ENCODE measurements at places on chromosomes 4 and X. TPM values are rescaled to one million over a fixed set of nuclear protein-coding genes. Genes with fewer than 3 reads are reported as not detected.

TMSB15A gene
- not detected for total RNA-seq

PLAC8 gene
- total RNA-seq = 8.2 TPM

USP26 gene
- not detected for total RNA-seq

RAPGEF2 gene
- 41.6 TPM for total RNA-seq

TIGD4 gene
- 0.92 TPM for total RNA-seq

HTR2C gene
- not detected for total RNA-seq

MAOA gene
- 126 TPM for total RNA-seq

PDGFC gene
- total RNA-seq = 45.2 TPM

PLCXD1 gene
- total RNA-seq = 34.8 TPM

GPRASP1 gene
- total RNA-seq = 17.6 TPM

DIAPH2 gene
- 17.6 TPM for total RNA-seq

AMBN gene
- not detected for total RNA-seq

DNA sequence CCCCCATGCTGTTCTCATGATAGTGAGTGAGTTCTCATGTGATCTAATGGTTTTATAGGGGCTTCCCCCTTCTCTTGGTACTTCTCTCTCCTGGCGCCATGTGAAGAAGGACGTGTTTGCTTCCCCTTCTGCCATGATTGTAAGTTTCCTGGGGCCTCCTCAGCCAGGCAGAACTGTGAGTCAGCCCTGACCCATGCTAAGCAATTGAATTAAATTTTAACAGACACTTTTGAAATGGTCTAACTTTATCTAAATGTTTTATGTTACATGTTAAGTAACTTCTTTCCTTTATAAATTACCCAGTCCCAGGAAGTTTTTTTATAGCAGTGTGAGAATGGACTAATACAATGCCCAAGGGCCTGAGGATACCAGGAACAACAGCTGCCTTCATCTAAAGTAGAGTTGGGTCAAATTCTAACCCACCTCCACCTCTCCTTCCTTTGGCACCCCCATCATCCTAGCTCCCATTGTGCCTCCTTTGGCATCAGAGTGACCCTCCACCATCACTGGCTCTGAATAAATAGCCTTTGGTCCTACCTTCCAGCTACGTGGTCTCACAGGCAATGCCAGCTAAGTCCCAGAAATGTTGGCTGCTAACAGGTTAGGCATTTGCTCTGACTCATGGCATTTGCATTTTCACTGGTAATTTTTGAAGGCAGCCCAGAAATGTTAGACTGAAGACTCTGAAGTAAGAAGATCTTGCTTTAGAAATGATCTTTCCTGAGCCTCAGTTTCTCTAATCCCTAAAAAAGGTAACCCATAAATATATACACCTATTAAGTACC, 182.1 kb downstream of the MOSPD2 start:
- DNase-seq = no peak

DNA sequence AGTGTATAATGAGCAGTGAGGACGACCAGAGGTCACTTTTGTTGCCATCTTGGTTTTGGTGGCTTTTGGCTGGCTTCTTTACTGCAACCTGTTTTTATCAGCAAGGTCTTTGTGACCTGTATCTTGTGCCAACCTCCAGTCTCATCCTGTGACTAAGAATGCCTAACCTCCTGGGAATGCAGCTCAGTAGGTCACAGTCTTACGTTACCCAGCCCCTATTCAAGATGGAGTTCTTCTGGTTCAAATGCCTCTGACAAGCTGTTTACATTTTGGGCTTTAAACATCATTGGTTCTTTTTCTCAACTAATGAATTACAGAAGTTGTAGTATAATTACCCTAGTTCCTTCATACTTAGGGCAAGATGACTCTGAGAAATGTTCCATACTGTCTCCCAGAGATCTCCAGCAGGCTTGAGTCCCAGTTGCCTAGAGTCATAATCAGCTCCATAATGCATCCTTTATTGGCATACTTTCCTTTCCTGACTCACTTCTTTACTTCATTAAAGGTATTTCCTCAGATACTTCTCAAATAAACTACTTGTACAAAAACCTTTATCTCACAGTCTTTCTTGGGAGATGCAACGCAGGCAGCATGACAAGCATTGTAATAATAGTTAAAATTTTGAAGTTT, 136.5 kb downstream of the KDM6A start:
- DNase-seq = no peak

GRCh38 chrX:13048280-13048679, 3.9 kb upstream of the FAM9C start:
- DNase-seq = no peak

DNA sequence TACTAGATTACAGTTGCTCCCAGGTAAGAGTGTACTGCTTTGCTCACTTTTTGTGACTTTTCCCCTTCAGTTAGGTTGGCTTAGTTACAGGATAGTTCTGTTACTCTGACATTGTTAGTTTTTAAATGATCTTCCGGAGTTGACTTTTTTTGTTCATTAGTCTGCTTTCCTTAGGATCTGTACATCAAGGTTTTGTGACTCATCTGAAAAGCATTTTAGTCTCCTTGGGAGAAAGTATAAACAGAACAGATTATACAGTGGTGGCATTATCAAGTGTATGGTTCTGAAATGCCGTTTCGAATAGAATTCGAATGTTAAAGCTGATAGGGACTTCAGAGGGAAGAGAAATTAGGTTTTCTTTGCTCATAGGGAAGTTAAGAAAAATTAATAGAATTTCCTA, 63.3 kb downstream of the USP9X start:
- DNase-seq = no peak

GRCh38 chr4:85222561-85222960, 252.4 kb upstream of the ARHGAP24 start:
- DNase-seq = no peak

GRCh38 chr4:160819791-160820190, 1344.0 kb downstream of the FSTL5 start:
- DNase-seq = no peak

DNA sequence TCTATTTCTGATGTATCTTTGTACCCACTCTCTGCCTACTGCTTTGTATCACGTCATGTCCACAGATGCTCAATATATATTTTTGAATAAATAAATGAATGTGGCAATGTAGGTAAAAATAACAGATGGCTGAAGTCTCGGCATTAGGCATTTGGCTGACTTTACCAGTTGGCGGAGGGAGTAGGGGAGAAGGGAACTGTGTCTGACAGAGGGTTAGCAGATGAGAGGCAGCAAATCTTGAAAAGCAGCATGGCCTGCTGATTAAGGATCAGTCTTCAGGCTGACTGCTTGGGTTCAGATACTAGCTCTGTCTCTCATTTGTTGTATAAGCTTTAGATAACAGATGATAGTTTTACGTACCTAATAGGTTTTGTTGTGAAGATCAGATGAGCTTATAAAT, 31.9 kb upstream of the RASGEF1B start:
- no peak for DNase-seq

DNA sequence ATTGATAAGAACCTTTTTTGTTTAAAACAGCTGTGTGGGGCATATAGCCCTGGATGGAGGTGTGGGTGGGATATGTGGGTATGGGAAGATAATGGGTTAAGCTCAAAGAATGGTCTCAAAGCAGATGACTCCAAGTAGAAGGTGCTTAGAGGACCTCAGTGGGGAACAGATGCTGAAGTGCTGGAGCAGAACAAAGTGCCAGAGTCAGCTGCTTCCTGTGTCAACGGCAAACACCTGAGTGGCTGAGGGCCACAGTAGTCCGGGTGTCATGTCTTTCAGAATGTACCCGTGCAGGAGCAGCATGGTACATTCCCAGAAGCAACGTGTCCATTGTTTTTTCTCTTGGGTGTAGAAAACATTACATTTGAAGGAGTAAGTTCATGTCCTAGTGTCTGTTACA, 210.6 kb downstream of the CCNG2 start:
- no peak for DNase-seq

DNA sequence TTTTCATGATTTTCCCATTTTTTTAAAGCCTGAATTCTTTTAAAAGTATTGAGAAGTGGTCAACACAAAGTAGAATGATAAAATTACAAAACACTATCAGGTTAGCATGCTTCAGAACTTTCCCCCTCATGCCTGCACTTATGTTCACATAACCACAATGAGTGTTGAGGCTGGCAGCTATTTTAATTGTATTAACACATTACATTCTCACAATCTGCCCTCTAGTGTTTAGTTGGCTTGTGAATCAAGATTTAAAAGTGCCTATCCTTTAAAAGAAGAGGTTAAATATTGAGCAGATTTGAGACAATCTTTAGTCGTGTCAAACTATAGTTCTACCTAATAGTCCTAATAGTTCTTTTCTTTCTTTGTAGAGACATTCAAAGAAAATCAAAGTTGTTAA, 93.6 kb upstream of the NAP1L5 start:
- DNase-seq = no peak

- no peak for DNase-seq
Measured at GRCh38 chr4:187999406-187999932, 3.9 kb downstream of the ZFP42 start.

DNA sequence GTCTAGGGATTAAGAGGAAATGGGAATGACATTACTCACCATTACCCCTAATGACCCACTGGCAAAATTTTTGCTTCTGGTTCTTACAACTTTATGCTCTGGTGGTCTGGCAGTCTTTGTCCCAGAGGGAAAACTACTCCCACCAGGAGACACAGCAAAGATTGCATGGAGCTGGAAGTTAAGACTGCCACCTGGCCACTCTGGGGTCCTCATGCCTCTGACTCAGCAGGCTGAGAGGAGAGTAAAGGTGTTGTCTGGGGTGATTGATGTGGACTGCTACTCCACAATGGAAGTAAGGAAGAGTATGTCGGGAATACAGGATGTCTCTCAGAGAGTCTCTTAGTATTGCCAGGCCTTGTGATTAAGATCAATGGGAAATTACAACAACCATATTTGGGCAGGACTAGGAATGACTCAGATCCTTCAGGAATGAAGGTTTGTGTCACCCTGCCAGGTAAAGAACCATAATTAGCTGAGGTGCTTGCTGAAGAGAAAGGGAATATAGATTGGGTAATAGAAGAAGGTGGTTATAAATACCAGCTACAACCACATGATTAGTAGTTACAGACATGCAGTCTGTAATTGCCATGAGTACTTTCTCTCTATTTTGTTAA, 215.5 kb downstream of the GPAT3 start:
- DNase-seq = no peak

DNA sequence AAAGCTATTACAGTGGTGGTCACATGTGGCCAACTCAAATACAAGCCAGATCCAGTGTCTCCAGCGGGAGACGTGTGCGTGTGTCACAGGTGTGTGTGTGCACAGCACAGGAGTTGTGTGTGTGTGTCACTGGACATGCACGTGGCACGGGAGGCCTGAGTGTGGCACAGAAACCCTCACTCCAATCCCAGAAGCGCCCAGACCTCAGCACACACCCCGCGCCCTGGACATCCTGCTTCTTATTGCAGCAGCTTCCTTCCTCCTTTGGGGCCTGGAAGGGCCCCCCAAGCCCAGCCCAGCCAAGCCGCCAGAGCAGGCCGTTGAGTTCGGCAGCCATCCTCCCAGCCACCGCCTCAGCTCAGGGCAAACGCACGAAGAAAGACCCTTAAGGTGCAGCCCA, 37.9 kb downstream of the ACOX3 start:
- DNase-seq = no peak

DNA sequence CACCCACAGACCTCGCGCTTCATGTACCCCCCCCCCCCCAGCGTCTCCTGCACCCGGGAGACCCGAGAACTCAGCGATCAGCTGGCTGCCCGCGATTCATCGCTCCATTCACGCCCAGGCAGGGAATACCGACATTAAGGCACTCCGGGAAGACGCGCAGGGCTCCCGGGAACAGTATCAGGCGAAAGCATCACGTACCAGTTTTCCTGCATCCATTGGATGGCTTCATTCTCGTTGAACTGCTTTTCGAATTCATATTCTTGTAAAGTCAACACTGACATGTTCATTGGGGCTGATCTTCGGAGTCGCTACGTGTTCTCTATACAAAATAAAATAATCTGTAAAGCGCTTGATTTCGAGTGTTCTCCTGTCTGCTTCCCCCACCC, 373 bp downstream of the ELOVL6 start:
- no peak for DNase-seq

GRCh38 chrX:125681507-125681906, 361.8 kb downstream of the TEX13C start:
- DNase-seq = no peak

- no peak for DNase-seq
Measured at GRCh38 chr4:100547541-100548199, 29.8 kb upstream of the EMCN start.

DNA sequence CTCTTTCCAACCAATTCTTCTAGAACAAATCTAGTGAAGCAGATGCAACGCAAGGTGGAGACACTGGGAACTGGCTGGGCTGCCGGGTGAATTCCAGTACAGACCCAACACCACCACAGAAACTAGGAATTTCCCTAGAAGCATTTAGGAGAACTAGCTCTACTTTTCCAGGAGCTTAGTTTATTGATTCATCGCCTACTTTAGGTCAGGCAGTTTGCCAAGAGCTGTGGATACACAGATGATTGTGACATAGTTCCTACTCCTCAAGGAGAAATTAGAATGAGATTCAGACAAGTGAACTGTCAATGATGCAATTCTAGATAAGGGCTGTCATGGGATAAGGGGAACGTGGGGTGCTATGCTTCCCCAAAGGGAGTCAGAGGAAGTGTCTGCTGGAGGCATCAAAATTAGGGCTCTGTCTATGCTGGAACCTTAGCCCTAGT, 350.0 kb downstream of the CAMK2D start:
- DNase-seq = peak; percentile 76

- DNase-seq = no peak
Measured at GRCh38 chr4:2732526-2732925, 23.6 kb downstream of the TNIP2 start.

DNA sequence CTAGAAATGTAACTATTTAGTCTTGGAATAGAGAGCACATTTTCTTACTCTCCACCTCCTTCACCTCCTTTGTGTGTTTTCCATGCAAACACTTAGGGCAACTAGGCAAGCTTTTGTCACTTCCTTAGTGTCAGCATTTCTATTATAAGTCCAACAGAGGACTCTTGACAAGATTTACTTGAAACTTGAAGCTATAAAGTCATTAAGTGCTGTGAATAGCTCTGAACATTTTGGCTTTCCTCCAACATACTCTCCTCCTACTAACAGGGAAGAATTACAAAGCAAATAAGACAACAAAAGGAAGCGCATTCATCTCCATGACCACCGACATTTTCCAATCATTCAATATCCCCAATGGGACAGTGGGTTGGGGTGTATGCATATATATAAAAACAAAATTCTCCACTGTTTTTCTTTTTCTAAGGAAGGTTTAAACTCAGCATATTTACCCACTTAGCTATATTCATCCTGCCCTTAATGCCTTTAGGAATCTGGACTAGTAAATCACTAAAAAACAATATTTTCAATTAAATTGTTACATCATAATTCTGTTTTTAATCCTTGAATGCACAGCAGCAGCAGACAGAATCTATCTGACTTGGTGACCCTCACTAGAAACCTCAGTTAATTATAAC, 264.6 kb downstream of the SNCA start:
- no peak for DNase-seq

DNA sequence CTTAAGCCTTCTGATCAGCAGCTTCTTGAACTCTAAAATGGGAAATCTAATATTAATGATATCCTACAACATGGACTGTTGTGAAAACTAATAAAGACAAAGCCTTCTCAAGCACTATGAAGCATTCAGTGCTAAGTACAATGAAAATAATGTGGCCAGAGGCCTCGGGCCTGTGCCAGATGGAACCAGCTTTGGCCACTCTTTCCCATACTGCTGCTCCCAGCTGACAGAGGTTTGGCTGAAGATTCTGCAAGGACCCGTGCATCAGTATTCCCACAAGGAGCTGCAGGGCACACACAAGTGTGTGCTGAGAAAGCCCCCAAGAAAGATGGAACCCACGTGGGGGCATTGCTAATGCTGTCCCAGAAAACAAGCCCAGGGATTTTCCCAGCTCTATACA, 60.5 kb upstream of the RPL34 start:
- DNase-seq = no peak

Data from mucosa of gallbladder (tissue), 1 donor.